ENCODE measurements at places on chromosomes 7 and 10.

GRCh38 chr7:151168003-151168786 lies 701 bp upstream of the GBX1 start:
- DNase-seq, result no peak

GRCh38 chr10:20622531-20623211 lies 274.4 kb downstream of the NEBL start:
- DNase-seq, result no peak

DNA sequence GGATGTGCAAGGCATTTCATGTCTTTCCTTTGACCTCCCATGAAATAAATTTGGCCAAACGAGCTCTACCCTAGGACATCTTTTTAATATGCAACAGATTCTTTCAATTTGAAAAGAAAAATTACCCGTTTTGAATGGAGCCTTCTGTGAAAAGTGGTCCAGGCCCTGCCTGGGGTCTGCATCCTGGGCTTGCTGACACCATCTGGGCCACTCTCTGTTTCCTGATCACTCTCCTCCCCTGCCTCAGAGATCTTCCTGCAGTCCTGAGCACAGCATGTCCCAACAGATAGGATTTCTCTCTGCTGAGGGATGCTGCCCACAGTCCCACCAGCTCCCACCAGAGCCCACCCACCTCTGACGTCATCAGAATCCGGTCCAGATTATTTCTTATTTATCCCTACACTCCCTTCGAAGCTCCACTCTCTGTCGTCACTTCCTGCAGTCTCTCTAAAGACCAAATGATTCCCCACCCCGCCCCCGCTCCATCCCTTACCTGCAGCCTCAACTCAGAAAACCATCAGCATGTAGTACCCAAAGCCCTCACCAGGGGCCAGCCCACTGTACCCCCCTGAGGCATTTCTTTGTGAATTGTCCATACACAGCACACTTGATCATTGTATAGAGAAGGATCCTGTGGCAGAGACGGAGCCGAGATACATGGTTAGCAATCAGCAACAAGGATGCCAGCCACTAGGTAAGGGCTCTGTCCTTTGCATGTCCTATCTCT lies 192.1 kb upstream of the MGMT start:
- DNase-seq, result no peak

GRCh38 chr10:129491123-129491734 lies 24.2 kb downstream of the MGMT start:
- no peak for DNase-seq

GRCh38 chr7:2353113-2353935 lies 1.3 kb upstream of the EIF3B start:
- no peak for DNase-seq

DNA sequence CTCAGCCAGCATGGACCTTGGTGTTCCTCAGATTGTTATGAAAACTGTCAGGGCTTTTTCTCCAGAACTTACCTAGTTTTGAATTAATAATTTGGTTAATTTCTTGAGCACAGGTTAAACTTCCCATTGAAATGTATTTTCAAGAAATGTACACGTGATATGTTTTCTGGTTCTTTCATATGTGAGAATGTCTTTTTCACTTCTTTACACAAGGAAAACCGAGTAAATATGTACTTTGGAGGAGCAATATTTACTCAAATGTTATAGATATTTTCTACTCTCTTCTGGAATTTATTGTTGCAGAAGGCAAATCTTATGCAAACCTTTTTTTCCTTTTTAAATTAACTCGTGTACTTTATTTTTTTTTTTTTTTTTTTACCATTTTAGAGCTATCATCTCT lies 134.3 kb downstream of the AHR start:
- DNase-seq, result no peak

DNA sequence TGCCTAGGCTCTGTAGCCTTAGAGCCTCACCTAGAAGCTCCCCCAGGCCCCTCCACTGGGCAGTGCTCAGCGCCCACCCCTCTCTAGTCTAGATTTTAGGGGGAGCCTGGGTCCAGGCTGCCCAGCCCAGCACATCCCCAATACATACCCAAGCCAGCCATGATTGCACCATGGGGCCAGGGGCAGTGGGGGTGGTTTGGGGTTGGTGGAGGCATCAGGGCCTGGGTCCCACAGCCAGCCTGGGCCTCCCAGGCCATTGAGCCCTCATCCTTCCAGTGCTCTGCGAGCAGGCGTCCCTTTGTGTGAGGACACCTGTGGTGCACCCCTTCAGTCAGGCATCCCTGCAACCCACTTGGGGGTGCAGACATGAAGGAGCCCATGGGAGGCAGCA lies 76.9 kb upstream of the RET start:
- DNase-seq, result no peak

GRCh38 chr7:83038787-83039186 lies 123.9 kb downstream of the PCLO start:
- no peak for DNase-seq

DNA sequence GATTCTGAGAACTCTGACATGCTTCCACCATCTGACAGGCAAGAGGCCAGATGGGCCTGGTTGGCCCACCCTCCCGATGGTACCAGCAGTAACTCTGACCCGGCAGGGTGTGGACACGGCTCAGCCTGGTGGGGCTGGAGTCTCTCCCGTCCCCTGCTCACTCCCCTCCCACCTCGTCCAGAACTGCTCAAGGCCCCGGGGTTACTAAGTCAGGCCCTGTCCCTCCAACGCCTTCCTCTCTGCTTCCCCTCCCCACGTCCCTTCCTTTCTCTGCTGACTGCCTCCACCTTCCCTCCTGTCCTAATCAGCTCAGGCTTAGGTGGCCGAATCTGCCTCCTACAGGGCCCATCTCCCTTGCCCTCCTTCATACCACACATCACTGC lies 12.5 kb downstream of the CALML5 start:
- no peak for DNase-seq

- peak; percentile 33 for DNase-seq
Measured at GRCh38 chr7:102044984-102045673, 227.7 kb downstream of the CUX1 start.

- DNase-seq, result no peak
Measured at GRCh38 chr10:76839276-76839675, 798.3 kb downstream of the KCNMA1 start.

- no peak for DNase-seq
Measured at GRCh38 chr7:30240106-30240800, 44.1 kb upstream of the ZNRF2 start.

DNA sequence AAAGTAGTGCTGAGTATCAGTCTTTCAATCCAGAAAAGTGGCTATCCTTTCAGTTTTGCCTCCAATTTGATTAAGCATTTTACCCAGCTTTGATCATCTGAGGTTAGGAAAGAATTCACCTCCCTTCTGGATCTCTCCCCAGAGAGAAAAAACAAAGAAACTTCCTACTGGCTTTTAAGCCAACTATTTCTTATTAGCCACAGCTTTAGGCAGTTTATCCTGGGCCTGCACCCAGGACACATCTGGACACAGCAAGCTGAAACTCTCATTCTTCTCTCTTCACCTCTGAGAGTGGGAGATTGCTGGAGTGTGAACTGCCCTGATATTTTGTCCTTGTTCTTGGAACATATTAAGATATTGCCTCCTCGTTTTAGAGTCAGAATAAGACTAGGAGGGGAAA lies 43.5 kb upstream of the LSM8 start:
- no peak for DNase-seq

DNA sequence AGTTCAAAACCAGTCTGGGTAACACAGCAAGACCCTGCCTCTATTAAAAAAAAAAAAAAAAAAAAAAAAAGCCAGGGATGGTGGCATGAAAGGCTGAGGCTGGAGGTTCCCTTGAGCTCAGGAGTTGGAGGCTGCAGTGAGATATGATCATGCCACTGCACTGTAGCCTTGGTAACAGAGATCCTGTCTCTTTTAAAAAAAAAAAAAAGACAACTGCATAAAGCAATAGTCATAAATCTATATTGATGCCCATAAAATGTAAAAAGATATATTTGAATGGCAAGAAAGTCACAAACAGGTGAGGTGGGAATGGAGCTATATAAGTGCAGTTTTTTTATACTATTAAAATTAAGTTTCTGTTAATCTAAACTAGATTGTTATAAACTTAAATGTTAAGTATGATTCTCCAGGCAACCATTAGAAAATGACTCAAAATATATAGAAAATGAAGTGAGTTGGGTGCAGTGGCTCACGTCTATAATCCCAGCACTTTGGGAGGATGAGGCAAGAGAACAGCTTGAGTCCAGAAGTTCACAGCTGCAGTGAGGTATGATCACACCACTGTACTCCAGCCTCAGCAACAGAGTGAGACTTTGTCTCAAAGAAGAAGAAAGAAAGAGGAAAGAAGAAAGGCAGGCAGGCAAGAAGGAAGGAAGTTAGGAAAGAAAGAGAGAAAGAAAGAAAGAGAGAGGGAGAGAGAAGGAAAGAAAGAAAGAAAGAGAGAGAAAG lies 13.4 kb upstream of the HNRNPH3 start:
- DNase-seq, result no peak

GRCh38 chr10:60967854-60968484 lies 24.0 kb upstream of the RHOBTB1 start:
- no peak for DNase-seq

GRCh38 chr7:151051108-151051507 lies 2.8 kb downstream of the ASIC3 start:
- no peak for DNase-seq

DNA sequence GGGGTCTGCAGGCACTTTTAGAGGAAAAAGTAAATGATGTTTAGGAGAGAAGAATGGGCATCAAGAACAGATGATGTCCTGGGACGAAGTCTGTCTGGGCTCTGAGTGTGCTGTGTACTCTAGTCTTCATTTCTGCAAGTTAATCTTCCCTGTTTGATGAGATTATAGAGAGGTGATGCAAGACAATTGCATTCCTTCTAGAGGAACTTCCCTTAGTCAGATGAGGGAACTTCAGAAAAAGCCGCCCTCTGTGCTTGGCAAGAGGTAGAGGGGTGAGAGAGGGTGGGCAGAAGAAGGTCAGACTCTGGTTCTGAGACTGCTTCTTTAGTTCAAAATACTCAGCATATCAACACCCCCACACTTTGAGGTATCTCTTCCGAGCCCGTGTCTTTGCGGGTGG lies 797.9 kb downstream of the LRMDA start:
- no peak for DNase-seq

DNA sequence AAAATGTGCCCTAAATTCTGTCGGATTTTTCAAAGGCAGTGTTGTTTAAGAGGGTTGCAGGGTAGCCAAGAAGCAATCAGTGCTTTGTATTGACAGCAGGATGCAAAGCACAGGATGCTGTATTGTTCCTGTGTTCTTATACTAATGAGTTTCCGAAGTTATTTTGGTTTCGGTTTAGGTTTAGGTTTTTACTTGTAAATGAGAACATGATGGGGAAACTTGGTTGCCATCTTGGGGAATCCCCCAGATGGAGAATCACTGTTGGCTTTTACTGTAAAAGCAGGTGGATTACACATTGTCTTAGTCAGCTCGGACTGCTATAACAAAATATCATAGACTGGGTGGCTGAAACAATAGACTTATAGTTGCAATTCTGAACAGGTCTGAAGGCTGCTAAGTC lies 72.1 kb downstream of the INHBA start:
- no peak for DNase-seq

DNA sequence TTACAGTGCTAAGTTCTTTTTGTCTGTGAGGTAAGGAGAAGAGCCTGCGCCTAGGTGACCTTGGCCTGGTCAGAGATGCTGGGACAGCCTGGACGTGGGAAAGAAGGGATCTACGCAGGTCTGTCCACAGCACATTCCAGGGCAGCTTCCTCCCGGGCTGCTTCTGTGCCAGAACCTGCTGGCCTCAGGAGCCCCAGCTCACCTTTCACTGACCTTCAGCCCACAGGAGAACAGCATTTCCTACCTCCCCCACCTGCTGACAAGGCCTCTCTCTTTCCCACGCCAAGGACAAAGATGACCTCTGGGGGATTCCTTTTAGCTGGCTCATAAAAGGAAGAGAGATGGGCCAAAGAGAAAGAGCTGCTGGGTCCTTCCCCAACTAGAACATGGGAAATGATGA lies 260.6 kb downstream of the KCNMA1 start:
- no peak for DNase-seq

DNA sequence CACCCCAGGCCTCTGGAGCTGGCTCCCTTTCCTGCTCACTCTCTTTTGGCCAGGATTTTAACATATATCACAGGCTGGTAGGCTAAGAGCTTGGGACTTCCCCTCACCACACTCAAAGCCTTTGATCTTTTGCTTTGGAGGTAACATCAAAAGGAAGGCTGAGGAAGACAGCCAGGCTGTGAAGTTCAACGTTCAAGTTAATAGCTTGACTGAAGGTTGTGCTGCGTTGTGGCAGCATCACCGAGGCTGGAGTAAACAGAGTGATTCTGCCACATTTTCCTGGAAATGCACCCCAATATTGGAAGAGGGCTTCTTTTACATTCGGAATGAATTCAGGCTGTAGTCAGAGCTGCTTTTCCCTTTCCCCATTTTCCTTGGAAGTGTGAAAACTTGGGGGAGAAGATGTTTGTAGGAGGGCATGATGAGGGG lies 57.3 kb downstream of the TCF7L2 start:
- no peak for DNase-seq

GRCh38 chr7:148148456-148148855 lies 442.1 kb upstream of the C7orf33 start:
- no peak for DNase-seq

- no peak for DNase-seq
Measured at GRCh38 chr7:157991351-157991750, 596.3 kb downstream of the PTPRN2 start.

GRCh38 chr10:11616021-11616420 lies 4.6 kb upstream of the USP6NL start:
- DNase-seq, result no peak

DNA sequence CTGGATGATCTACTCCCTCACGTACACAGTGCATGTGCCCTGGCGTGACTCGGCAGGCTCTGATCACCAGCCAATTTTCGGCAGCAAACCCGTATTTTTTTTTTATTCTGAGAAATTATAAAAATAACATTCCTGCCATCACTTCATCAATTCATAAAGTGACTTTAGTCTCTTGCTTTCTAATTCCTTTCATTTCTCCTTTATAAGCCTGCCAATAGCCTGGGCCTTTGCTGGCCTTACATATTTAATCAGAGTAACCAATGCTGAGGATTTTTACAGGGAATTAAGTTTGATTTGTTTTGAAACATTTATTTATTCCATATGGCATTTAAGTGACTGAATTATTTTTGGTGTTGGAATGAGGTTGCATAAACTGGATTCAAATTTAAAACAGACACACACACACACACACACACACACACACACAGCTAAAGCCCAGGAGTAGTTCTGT lies 140.8 kb downstream of the ETV1 start:
- no peak for DNase-seq

DNA sequence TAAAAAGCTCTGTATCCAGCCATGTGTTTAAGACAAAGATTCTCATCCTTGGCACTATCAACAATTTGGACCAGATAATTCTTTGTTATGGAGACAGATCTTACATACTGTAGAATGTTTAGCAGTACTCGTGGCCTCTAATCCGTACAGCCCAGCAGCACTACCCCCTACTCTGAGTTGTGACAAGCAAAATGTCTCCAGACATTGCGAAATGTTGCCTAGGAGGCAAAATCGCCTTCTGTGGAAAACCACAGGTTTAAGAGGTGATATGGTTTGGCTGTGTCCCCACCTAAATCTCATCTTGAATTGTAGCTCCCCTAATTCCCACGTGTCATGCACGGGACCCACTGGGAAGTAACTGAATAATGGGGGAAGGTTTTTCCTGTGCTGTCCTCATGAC lies 186.7 kb downstream of the CHCHD3 start:
- DNase-seq, result no peak

GRCh38 chr10:119341459-119342301 lies 134.3 kb downstream of the GRK5 start:
- no peak for DNase-seq

GRCh38 chr10:101292194-101293006 lies 61.6 kb upstream of the BTRC start:
- peak; percentile 46 for DNase-seq

GRCh38 chr10:118827466-118828155 lies 72.8 kb upstream of the CACUL1 start:
- no peak for DNase-seq

- DNase-seq, result peak; percentile 9
Measured at GRCh38 chr10:84244651-84245270, at the start of gene RGR. RGR (plus strand) TSS chr10:84245053; CDS start chr10:84245091, 38 bp downstream.

All from NCI-H510A (cell line).